Caudate nucleus (tissue), 63 donors: ENCODE measurements at places on chromosomes 11 and 22.

DNA sequence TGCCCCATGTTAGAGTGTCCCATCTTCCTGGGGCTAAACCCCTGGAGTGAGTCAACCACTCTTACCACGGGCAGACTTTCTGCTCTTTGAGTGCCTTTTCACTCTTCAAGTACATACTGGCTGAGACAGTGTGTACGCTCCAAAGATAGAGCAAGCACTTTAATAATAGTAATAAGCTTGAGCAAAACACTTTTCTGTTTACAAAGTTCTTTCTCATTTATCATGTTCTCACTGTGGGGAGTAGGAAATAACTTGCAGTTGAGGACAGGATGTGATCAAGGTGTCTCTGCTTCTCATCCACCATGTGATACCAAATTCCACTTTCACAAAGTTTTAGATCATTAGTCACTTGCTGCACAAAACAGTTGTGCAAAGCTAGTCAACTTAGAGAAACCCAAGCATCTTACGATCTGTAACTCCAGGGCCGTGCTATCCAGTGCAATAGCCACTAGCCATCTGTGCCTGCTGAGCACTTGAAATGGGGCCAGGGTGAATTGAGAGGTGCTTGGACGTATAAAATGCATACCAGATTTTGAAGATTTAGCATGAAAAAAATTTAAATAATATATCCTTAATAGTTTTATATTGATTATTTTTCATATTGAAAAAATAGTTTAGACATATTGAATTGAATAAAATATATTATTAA lies 135.3 kb downstream of the KIF18A start:
- no peak for DNase-seq

DNA sequence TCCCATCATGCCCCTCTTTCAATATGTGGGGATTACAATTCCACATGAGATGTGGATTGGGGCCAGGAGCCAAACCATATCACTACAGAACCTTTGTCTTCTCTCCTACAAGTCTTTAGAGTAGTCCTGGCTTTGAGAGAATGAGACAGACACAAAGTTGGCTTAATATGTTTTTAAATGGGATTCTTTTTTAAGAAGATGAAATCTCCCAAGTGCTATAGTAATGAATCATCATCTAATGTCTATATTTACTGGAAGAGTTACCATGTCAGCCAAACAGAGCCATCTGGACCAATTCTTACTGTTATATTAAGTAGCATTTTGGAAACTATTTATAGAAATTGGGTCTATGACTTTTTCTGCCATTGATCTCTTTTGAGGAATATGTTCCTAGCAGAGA lies 38.1 kb upstream of the CARD18 start:
- DNase-seq, result no peak

GRCh38 chr11:16380941-16381568 lies 24.7 kb upstream of the SOX6 start:
- no peak for DNase-seq

DNA sequence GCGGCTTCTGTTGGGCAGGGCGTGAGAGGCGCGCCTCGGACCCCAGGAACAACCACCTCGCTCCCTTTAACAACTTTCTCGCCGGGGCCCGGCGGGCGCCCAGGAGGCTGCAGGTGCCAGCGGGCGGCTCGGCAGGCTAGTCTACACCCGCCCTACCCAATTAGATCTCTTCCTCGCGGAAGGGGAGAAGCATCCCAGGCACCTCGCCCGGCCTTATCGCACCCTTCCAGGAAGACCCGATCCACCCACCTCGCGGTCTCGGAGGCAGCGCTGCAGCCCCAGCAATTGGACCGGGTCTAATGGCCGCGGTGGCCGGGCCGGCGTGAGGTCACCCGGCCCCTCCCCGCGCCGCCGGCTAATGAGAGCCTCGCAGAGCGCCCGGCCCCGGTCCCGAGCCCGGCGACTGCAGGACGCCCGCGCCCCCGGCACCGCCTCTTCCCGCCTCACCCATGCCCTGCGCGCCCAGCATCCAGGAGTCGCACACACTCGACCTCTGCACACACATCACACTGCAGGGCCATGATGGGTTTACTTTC lies at the start of gene PLAAT3:
Gene PLAAT3 (minus strand): TSS at position 298 of the 536 bp plus-strand sequence. CDS start 419 bp downstream, outside the sequence.
- DNase-seq, result peak; percentile 62

GRCh38 chr11:8090756-8091155 lies 9.7 kb downstream of the TUB start:
- DNase-seq, result no peak

- no peak for DNase-seq
Observed at GRCh38 chr11:34049028-34049427, 2.5 kb upstream of the CAPRIN1 start.

DNA sequence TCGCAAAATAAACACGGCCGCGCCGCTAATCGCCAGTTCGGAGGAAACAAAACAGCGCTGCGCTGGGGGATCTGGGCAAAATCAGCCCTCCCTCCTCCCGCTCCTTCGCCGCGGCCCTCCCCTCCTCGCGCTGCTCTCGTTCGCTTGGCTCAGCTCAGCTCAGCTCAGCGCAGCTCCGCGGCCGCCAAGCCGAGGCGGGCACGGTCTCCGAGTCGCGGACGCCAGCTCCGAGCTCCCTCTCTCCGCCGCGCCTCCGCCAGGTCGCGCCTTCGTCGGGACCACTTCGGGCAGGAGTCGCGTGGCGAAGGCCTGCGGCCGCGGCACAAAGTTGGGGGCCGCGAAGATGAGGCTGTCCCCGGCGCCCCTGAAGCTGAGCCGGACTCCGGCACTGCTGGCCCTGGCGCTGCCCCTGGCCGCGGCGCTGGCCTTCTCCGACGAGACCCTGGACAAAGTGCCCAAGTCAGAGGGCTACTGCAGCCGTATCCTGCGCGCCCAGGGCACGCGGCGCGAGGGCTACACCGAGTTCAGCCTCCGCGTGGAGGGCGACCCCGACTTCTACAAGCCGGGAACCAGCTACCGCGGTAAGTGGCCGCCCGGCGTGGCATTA lies at the start of gene SPON1:
Gene SPON1 (plus strand): TSS at position 162 of the 607 bp plus-strand sequence. CDS start 182 bp downstream, at position 344.
- peak; percentile 57 for DNase-seq

- no peak for DNase-seq
Observed at GRCh38 chr11:76892306-76892705, 31.6 kb downstream of the ACER3 start.

DNA sequence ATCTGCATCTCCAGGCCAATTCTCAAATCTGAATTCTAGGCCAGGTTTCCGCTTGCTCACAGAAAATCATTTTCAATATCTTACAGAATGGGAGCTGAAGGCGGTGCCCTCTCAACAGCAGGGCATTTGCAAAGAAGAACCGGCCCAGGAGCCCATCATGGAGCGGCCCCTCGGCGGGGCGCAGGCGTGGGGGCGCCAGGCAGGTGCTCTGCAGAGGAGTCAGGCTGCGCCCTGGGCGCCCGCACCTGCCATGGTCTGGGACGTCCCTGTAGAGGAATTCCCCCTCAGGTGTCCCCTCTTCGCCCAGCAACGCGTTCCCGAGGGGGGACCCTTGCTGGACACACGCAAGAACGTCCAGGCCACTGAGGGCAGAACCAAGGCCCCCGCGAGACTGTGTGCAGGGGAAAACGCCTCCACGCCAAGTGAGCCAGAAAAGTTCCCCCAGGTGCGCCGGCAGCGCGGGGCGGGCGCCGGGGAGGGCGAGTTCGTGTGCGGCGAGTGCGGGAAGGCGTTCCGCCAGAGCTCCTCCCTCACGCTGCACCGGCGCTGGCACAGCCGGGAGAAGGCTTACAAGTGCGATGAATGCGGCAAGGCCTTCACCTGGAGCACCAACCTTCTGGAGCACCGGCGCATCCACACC lies 11.5 kb downstream of the ZNF74 start:
- no peak for DNase-seq

DNA sequence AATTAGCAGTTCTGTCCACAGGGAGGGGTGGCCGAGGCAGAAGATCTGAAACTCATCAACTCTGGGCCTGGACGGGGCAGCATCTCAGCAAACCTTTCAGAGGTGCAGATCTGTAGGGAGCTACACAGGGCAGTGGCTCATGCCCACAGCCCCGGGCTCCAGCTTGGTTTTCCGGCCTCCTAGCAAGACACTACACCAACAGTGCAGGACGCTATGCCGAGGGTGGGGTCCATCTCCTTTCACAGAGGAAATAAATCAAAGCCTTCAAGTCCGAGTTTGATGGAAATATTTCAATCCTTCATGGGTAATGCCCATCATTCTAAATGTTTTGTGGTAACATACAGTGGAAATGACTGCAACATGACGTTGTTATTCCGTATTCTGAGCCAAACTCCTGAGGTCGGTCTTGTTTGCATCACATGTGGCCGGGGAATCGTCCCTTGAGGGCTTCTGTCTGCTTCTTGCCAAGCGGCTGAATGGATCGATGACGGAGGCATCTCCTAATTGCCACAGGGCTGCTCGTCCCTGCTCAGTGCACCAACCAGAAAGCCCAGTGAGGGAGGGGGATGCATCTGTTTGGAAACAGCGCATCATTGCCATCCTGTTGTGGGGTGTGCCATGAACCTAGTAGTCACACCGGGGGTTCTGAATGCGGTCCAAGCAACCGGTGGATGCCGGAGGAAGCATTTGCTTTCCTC lies 30.0 kb downstream of the LINC01488 start:
- DNase-seq, result no peak

GRCh38 chr11:82898241-82898640 lies 2.0 kb downstream of the PRCP start:
- DNase-seq, result no peak

DNA sequence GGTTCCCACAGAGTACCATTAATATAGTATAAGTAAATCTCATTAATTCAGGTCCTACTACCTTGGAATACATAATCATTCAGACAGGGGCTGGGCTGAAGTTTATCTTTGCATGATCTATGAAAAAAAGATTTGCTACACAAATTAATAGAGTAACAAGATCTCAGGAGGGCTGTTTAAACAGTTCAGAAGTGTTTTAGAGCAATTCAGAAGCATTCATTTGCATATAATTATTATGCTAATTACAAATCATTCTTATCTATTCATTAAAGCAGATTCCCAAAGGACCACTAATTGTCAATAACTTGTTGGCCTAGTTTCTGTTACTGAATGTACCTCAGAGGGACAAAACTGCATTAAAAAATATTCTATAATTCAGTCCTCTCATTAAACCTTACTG lies 40.5 kb downstream of the PITPNB start:
- no peak for DNase-seq

DNA sequence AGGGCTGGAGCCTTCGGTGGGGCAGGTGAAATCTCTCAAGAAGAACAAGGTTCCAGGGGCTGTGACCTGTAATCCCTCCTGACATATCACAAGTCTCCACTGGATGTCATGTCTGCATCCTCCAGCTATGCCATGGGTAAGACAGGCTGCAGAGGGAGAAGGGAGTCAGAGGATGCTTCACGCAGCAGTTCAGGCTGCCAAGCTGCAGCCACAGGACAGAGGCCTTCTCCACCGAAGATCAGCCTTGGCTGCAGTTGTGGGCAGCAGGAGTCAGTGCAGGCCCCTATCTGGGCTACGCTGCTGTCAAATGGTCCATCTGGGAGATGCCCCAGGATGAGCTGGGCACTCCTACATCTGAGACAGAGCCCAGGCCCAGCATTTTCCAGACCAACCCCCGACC lies 25.0 kb downstream of the DKK3 start:
- no peak for DNase-seq

DNA sequence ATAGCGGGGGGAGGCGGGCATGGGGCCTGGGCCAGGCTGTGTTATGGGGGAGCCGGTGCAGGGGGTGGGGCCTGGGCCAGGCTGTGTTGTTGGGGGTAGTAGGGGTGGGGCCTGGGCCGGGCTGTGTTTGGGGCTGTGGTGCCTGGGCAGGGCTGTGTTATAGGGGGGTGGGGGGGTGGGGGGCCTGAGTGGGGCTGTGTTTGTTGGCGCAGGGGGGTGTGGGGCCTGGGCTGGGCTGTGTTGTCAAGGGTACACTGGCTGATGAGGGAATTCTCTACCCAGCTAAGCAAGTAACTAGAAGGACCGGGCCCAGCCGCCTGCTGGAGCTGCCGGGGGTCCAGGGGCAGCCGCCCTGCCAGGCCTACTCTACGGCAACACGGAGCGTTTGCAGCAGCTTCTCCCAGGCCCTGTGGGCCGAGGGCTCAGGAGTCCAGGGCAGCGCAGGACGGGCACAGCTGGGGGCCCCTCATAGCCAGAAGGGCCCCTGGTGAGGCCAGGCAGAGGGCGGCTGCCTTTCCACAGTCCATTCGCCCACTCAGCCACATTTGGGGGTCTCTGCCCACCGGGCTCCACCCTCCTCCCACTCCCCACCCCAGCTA lies 10.1 kb upstream of the PIM3 start:
- no peak for DNase-seq

DNA sequence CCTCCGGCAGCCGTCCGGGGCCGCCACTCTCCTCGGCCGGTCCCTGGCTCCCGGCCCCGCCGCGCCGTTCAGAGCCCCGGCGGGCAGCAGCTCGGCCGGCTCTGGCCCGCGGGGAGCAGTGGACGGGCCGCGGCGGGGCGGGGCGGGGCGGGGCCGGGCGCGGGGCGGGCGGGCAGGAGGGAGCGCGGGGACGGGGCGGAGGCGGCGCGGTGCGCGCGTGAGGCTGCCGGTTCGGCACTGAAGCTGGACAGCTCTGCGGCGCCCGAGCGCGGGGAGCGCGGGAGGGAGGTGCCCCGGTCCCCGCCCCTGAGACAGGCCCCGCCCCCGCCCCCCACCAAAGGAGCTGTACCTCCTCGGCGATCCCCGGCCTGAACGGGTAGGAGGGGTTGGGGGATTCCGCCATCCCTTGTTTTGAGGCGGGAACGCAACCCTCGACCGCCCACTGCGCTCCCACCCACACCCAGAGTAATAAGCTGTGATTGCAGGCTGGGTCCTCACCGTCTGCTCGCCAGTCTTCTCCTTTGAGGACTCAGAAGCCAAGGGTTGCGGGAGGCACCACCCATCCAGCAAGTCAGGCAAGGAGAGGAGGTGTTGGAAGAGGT lies at the start of gene DRD2:
Gene DRD2 (minus strand): TSS at position 239 of the 602 bp plus-strand sequence. CDS start 50,747 bp downstream, outside the sequence.
- DNase-seq, result no peak

- no peak for DNase-seq
Observed at GRCh38 chr11:73729594-73730206, 31.2 kb downstream of the RAB6A start.

GRCh38 chr22:22201185-22201929 lies 43.2 kb upstream of the VPREB1 start:
- DNase-seq, result no peak

DNA sequence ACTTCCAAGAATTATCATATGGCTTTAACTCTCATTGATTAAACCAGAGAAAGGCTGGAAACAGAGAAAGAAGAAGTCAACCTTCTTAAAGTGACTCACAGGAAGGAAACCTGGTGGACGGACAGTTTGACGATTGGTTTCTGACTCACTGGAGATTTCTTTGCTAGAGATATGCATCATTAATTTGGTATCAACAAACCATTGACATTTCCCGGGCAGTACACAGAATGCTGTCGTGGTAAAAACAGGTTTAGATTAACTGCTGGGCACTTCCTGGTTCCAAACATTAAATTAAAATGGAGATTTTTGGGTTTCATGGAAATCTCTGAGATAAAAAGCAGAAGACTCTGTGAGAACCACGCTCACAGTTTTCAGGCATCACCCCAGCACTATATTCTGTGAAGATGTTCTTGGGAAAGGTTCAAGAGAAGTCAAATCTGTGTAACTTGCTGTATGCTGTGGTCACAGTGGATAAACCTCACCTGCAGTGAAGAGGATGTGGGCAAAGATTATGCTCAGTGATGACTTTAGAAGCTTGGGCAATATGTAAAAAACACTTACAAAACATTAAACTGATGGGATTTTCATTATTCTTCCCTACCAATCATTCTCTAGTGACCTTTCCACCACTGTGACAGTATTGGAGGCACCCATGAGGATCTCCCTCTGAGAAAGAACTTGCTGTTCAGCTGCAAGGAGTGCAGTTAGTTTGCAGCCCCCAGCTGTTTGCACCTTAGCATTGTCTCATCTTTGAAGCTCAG lies 61.1 kb upstream of the CD44 start:
- no peak for DNase-seq

GRCh38 chr11:108914211-108914610 lies 249.3 kb downstream of the DDX10 start:
- DNase-seq, result no peak

- DNase-seq, result no peak
Observed at GRCh38 chr22:28955817-28956216, 72.4 kb downstream of the ZNRF3 start.

GRCh38 chr11:24161587-24161986 lies 335.3 kb upstream of the LUZP2 start:
- no peak for DNase-seq
